ENCODE measurements at places on chromosomes 6 and 20.

DNA sequence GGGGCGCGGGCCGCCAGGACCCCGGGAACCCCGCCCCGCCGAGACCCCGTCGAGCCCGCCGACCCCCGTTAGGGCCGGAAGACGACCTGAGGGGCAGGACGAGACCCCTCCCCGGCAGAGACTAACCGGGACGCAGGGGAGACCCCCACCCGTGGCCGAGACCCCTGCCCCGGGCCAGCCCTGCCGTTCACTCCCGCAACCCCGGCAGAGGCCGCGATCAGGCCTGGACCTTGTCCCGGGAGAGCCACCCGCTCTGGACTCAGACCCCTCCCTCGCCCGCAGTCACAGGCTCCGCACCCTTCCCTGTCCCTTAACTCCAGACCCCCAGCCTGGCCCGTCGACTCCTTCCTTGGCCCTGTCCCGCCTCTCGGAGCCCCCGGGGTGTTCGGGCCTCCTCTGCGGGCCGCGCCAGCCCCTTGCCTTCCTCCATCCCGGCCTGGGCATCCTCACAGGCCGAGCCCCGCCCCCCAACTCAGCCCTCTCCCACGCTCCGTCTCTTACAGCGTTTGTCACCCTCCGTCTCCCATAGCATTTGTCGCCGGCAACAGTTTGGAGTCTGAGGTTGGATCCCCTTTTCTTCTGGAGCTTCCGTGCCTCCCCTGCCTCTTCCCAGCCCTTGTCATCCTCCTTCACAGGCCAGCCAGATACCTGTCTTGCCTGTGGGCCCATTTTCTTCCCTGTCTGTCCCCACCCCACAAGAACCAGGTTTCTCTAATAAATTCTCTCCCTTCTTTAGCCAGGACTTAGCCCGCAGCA lies 569 bp downstream of the TCEA2 start:
- DNase-seq, result no peak
- H3K4me3 ChIP-seq, result peak overlapping the region; percentile 56
- no peaks in the 10 kb centered on the region for H3K36me3 ChIP-seq
- H3K27ac ChIP-seq, result peak overlapping the region; percentile 74

DNA sequence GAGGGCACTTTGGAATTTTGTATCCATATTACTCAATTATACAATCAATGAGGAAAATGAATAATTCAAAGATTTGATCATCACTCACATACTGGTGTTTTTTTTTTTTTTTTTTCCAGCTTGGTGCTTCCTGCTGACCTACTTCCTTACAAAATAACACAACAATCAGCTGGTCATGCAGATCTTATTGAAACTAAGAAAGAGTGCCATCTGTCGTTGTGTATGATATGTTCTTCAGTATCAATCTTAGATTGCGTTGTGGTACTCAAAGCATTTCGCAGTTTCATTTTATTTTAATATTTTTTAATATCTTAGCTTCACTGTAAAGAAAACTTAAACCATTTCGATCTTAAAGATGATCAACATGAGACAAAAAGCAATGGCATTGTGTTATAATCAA lies 155.6 kb downstream of the OGFRL1 start:
- no peaks in the 10 kb centered on the region for H3K27me3 ChIP-seq
- no peak for DNase-seq
- H3K27ac ChIP-seq, result no peak overlapping the region
- no peaks in the 10 kb centered on the region for H3K4me1 ChIP-seq
- H3K4me3 ChIP-seq, result no peak overlapping the region

GRCh38 chr6:13710552-13711323 lies 897 bp downstream of the RANBP9 start:
- DNase-seq, result peak; percentile 18
- H3K27me3 ChIP-seq, result no peaks in the 10 kb centered on the region
- H3K4me1 ChIP-seq, result peaks cover 15% of the 10 kb centered on the region
- H3K4me3 ChIP-seq, result peak overlapping the region; percentile 85
- H3K27ac ChIP-seq, result peak overlapping the region; percentile 74
- no peaks in the 10 kb centered on the region for H3K36me3 ChIP-seq

GRCh38 chr20:16554766-16555543 lies 18.3 kb downstream of the KIF16B start:
- DNase-seq, result no peak
- H3K4me3 ChIP-seq, result no peak overlapping the region
- no peak overlapping the region for H3K27ac ChIP-seq
- no peaks in the 10 kb centered on the region for H3K4me1 ChIP-seq

- DNase-seq, result no peak
- no peaks in the 10 kb centered on the region for H3K4me1 ChIP-seq
- H3K27ac ChIP-seq, result no peak overlapping the region
- no peaks in the 10 kb centered on the region for H3K27me3 ChIP-seq
These were observed 255.5 kb upstream of the RUNX2 start for GRCh38 chr6:45072673-45073072.

GRCh38 chr6:112343390-112343789 lies 3.7 kb upstream of the RFPL4B start:
- H3K4me3 ChIP-seq, result no peak overlapping the region
- H3K36me3 ChIP-seq, result no peaks in the 10 kb centered on the region
- no peak overlapping the region for H3K27ac ChIP-seq
- H3K4me1 ChIP-seq, result no peaks in the 10 kb centered on the region
- no peaks in the 10 kb centered on the region for H3K27me3 ChIP-seq
- no peak for DNase-seq

- H3K27me3 ChIP-seq, result no peaks in the 10 kb centered on the region
- H3K4me3 ChIP-seq, result no peak overlapping the region
- no peak for DNase-seq
- no peaks in the 10 kb centered on the region for H3K4me1 ChIP-seq
These were observed 4.9 kb downstream of the TCF15 start for GRCh38 chr20:605237-605636.

- peaks cover 6% of the 10 kb centered on the region for H3K4me1 ChIP-seq
- peak overlapping the region; percentile 87 for H3K27ac ChIP-seq
- DNase-seq, result peak; percentile 80
These were observed 32.9 kb downstream of the HM13 start for GRCh38 chr20:31547017-31547675.

GRCh38 chr6:4670824-4671409 lies 105.3 kb upstream of the CDYL start:
- no peaks in the 10 kb centered on the region for H3K36me3 ChIP-seq
- no peaks in the 10 kb centered on the region for H3K4me1 ChIP-seq
- no peak overlapping the region for H3K27ac ChIP-seq
- H3K4me3 ChIP-seq, result no peak overlapping the region

DNA sequence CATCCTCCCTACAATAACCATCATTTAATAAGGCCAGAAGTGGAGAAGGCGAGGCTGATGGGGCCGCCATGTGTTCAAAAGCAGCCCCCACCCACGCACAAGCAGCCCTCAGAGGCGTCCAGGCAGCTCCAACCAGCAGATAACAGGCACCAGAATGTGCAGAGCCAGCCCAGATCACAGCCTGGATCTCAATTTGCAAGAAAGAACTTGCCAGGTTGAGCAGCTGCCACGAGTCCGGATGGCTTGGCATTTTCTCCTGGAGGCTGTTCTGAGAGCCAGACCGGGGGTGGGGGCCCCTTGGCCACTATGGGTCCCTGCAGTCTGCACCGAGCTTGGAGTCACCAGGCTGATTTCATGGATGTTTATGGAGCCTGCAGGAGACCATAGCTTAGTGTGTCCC lies 338.1 kb downstream of the PREX1 start:
- no peak overlapping the region for H3K4me3 ChIP-seq
- H3K36me3 ChIP-seq, result no peaks in the 10 kb centered on the region
- DNase-seq, result no peak
- no peaks in the 10 kb centered on the region for H3K27me3 ChIP-seq

- H3K27ac ChIP-seq, result no peak overlapping the region
- peaks cover 19% of the 10 kb centered on the region for H3K4me1 ChIP-seq
- no peak for DNase-seq
These were observed 1.5 kb downstream of the PSMG4 start for GRCh38 chr6:3260296-3260695.

DNA sequence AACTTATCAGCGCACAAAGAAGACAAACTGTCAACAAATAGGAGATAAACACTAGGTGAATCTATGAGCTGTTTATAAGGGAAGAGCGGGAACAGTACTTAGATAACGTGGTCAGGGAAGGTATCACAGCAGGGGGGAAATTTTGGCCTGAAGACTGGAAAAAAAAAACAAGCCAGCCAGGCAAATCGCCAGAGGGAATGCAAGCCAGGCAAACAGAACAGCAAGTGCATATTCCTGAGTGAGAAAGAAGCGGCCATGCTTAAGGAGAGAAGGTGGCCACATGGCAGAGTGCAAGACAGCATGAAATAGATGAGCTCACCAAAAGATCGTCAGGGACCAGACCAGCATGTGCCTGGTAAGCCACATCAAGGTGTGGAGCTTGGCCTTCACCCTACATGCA lies 466.5 kb upstream of the ARID1B start:
- H3K27me3 ChIP-seq, result no peaks in the 10 kb centered on the region
- H3K4me1 ChIP-seq, result no peaks in the 10 kb centered on the region
- H3K36me3 ChIP-seq, result no peaks in the 10 kb centered on the region
- no peak for DNase-seq

DNA sequence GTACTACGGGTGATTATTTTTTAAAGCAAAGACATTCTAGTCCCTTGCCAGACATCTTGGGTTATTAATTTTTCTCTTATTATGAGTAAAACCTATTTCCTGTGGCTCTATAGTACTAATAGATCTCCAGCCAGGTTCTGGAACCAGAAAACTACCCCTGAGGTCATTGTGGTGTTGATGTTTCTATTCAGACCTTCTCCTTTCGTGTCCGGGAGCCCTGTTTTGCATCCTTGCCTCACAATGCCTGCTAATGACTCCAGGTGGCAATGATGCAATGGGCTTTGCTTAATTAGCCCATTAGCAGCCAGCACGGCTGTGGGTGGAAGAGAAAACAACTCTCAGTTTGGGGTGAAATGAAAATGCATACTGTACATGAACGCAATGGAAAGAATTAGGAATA lies 62.9 kb upstream of the ARG1 start:
- H3K27me3 ChIP-seq, result no peaks in the 10 kb centered on the region
- H3K4me3 ChIP-seq, result no peak overlapping the region
- H3K36me3 ChIP-seq, result no peaks in the 10 kb centered on the region

DNA sequence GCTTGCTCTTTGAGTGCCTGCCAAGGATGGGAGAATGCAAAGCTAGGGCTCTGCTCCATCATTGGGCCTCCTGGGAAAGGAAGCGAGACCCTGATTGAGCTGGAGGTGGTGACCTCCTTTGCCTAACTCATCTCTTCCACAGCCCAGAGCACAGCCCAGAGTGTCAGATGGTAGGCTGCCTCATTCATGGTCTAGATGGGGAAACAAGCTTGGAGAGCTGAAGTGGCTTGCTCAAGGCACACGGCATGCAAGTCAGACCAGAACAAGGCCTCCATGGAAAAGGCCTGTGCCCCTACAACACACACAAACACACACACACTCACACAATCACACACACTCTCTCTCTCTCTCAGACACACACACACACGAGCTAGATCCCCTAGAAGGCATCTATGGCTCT lies 17.5 kb downstream of the TGM3 start:
- DNase-seq, result no peak
- no peak overlapping the region for H3K4me3 ChIP-seq
- H3K36me3 ChIP-seq, result no peaks in the 10 kb centered on the region
- no peak overlapping the region for H3K27ac ChIP-seq

GRCh38 chr20:4507288-4507719 lies 214.4 kb upstream of the PRND start:
- DNase-seq, result no peak
- H3K4me1 ChIP-seq, result no peaks in the 10 kb centered on the region
- no peaks in the 10 kb centered on the region for H3K27me3 ChIP-seq
- H3K4me3 ChIP-seq, result no peak overlapping the region

GRCh38 chr6:157773248-157773773 lies 49.7 kb upstream of the SNX9 start:
- DNase-seq, result no peak
- no peaks in the 10 kb centered on the region for H3K36me3 ChIP-seq
- H3K4me1 ChIP-seq, result peaks cover 11% of the 10 kb centered on the region
- H3K27me3 ChIP-seq, result no peaks in the 10 kb centered on the region
- H3K27ac ChIP-seq, result no peak overlapping the region

DNA sequence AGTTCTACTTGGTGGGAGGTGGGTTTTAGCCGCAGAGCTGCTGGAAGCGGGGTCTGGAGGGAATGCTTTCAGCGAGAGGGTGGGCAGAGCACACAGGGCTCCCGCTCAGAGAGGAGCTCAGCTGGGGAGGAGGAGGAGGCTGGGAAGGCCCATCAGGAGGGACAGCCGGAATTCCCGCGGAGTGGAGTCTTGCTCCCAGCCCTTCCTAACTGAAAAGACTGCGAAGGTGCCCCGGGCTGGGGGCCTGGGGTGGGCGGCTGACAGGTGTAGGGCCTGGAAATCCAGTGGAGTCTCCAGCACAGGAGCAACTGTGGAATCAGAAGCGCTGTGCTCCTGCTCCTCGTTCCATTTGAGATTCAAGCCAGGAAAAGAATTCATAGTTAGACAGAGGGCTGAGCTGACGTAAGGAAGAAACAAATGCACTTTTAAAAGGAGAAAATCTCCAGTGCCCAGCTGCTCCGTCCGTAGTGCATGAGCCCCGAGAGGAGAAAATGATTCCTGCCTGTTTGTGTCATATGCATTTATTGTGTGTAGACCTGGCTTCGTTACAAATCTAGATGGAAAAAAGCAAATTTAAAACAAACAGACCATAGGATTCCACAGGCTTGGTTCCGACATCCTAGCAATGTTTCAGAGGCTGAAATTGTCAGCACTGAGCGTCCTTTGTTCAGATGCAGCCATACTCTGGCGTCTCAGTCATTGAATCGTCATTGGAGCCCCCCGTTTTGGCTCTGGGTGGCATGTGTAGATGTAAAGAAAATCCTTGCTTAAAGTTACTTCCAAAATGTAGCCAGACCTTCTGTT lies 197.7 kb downstream of the SMOC2 start:
- H3K4me3 ChIP-seq, result no peak overlapping the region
- H3K36me3 ChIP-seq, result no peaks in the 10 kb centered on the region
- H3K27ac ChIP-seq, result no peak overlapping the region

GRCh38 chr6:148835920-148836441 lies 89.2 kb downstream of the UST start:
- no peaks in the 10 kb centered on the region for H3K36me3 ChIP-seq
- H3K4me1 ChIP-seq, result peaks cover 5% of the 10 kb centered on the region
- no peaks in the 10 kb centered on the region for H3K27me3 ChIP-seq

DNA sequence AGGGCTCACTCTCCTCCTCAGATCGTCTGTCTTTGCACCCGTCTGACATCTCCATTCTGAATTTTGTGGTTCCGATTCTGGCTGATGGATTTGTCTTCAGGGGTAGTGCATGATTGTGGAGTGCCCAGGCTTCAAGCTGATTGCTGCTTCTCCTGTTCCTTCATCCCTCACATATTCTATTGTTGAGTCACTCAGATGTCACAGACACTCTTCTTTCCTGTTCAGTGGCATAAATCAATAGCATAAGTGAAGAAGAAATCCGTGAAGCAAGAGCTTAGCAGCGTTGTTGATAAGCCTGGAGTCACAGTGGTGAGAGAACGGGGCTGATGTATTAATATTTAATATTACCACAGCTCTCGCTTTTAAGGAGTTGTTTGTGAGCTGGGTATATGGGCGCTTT lies 152.5 kb downstream of the MTHFD1L start:
- no peaks in the 10 kb centered on the region for H3K4me1 ChIP-seq
- no peaks in the 10 kb centered on the region for H3K27me3 ChIP-seq
- no peak overlapping the region for H3K27ac ChIP-seq
- no peaks in the 10 kb centered on the region for H3K36me3 ChIP-seq

GRCh38 chr6:170464524-170464979 lies 88.6 kb downstream of the PSMB1 start:
- H3K4me1 ChIP-seq, result peaks cover 13% of the 10 kb centered on the region
- H3K4me3 ChIP-seq, result no peak overlapping the region
- no peak for DNase-seq
- H3K27ac ChIP-seq, result no peak overlapping the region
- H3K27me3 ChIP-seq, result no peaks in the 10 kb centered on the region

- no peak for DNase-seq
- no peak overlapping the region for H3K27ac ChIP-seq
- H3K4me1 ChIP-seq, result no peaks in the 10 kb centered on the region
These were observed 161.6 kb upstream of the MARCKS start for GRCh38 chr6:113695516-113695915.

- DNase-seq, result no peak
- H3K27ac ChIP-seq, result no peak overlapping the region
- H3K4me1 ChIP-seq, result no peaks in the 10 kb centered on the region
These were observed 34.3 kb downstream of the KCNB1 start for GRCh38 chr20:49447946-49448809.

Data from naive thymus-derived CD4-positive, alpha-beta T cell (primary cell).